Kidney tubule cell (primary cell): ENCODE measurements at places on chromosomes 12 and 14.

DNA sequence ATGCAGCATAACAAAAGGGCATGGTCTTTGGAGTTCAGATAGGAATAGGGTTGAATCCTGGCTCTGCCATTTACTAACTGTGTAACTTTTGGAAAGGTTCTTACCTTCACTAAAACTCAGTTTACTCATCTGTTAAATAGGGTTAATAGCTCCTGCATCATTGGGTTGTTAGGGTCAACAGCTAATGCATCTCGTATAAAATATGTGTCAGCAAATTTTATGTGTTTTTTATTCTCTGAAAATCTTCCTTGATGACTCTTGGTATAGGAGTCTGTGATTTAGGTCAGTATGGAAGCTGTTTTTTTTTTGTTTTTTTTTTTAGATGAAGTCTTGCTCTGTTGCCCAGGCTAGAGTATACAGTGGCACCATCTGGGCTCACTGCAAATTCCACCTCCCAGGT is 36.1 kb upstream of the SRP54 start:
- DNase-seq: no peak

GRCh38 chr12:25882266-25882665 is 76.2 kb upstream of the RASSF8 start:
- DNase-seq: no peak

GRCh38 chr12:47033081-47033480 is 46.3 kb upstream of the PCED1B start:
- peak; percentile 26 for DNase-seq

- no peak for DNase-seq
Measured at GRCh38 chr12:108394196-108394595, 55.1 kb upstream of the CMKLR1 start.

GRCh38 chr12:90899456-90900182 is 55.4 kb downstream of the CCER1 start:
- DNase-seq: peak; percentile 75

DNA sequence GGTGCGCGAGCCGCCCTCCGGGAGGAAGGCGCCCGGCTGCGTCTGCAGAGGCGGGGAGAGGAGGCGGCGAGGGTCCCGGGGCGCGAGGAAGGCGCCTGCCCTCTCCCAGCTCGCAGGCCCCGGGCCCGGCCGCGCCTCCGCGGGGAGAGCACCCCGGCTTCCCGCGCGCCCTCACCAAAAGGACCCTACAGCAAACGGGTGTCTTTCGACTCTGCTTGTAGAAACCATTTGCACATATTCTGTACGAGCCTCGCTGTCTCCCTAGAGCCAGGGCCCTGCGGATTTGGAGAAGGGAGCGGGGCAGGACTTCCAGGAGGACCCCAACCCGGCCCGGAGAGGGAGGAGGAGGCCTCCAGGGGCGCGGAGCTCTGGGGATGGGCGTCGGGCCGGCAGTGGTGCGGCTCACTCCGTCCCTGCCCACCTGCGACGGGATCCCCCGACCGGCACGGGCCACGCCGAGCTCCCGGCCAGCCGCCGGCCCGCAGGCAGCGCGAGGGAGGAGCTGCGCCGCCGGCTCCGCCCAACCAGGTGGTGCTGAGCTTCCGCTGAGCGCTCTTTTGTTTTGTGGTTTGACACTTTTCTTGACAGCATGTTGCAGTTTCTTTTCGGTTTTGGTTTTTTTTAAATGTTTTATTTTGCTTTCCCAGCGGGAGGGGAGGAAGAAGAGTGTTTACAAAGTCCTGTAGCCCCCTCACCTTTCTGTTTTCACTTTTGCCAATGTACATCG is 103.3 kb upstream of the FKBP4 start:
- peak; percentile 18 for DNase-seq

DNA sequence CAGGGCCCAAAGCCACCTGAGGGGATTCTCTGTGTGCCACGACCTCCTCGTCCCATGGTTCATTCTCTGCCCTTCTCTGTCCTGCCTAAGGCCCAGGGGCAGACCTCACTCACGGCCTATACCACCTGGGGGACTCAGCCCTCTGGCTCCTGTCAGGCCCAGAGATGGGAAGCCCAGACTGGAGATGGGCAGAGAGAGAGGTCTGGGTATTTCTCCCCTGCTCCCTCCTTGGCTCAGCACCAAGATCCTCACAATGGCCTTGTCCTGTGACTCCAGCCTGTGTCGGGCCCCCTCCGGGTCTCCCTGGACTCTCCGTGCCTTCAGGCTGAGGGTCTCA is 46.9 kb upstream of the BCL11B start:
- no peak for DNase-seq

- peak; percentile 87 for DNase-seq
Measured at GRCh38 chr14:102063109-102063807, 23.6 kb downstream of the HSP90AA1 start.

GRCh38 chr14:33508126-33509062 is 442.5 kb downstream of the EGLN3 start:
- no peak for DNase-seq

- no peak for DNase-seq
Measured at GRCh38 chr14:33359288-33359881, 420.7 kb downstream of the NPAS3 start.

DNA sequence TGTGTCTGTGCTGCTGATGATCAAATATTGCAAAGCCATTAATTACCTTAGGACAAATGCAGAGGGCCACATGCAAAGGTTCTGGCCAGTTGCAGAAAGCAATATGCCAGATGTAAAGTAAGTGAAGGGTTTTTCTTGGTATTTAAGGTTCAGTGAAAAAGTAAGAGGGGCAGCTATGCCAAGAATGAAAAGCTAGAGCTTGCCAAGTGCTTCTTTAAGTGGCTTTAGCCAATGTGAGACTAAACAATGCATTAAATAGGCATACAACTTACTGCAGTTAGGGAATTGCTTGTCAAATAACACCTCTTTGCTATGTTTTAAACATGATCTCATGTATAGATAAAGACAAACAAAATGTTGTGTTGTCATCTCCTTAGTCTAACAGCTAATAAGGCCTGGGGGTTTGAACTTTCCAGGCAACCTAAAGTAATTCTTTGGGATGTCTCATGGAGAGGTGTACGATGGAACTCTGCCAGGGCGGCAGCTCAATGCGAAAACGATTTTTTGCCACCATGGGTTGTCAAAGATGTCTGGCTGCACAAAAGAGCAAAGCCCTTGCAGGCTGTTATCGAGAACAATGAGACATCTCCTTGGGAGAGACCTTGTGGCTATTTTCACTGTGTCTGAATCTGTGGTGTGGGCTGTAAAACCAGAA is 12.0 kb downstream of the IGF1 start:
- no peak for DNase-seq

- DNase-seq: no peak
Measured at GRCh38 chr12:132456944-132457495, 32.9 kb upstream of the FBRSL1 start.

GRCh38 chr12:94078138-94078723 is 70.1 kb upstream of the PLXNC1 start:
- DNase-seq: no peak

DNA sequence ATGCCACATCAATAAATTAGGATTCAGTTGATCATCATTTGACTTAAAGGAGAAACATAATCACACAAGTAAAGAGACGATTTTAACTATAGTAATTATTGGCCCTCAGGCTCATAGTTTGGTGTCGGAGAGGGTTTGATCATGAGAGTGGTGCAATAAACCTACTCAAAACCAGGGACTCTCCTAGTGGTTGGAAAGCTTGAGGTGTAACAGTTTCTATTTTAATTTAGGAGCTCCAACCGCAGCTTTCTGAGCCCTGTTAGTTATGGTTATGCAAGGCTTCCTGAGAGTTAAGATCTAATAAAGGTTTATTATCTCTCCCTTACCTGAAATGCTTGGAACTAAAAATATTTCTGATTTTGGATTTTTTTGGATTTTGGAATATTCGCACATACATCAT is 36.4 kb downstream of the TMTC2 start:
- DNase-seq: no peak

DNA sequence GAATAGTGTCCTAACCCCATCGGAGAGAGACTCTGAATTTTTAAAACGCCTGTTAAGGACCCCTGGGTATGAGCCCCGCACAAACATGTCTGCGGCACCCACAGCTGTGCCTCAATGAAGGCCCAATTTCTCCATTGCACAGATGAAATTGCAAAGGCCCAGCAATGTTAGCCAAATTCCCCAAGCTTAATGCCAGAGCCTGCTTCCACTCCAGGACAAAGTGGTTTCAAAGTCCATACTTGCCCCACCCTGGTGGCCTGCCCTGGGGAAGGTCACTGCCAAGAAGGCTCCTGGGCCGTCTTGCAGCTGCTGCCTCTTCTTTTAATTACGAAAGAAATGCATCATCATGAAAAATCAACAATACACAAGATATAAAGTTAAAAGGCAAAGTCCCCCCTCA is 1179.7 kb downstream of the VRK1 start:
- DNase-seq: no peak
